Activated CD4-positive, alpha-beta T cell treated with anti-CD3 and anti-CD28 coated beads, Interleukin-2, amount 50 U/mL, for 48 hours (primary cell): ENCODE measurements at places on chromosomes 5 and 9.

DNA sequence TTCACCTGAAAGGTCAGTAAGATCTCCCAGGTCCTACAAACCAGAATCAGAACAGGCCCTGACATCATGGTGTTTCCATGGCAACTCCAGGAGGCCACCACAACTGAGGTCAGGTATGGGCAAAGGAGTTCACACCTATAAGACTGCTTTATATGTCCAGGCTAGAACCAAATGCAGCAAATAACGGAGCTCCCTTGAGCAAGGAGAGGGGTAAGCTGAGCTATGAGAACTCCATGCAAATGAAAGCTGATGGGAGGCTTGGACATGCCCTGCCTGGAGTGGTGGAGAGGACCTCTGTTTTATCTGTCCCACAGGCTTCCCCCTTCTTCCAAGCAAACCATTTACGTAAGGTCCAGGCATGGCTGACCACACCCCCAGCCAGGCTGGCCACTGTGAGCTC, 207.7 kb downstream of the SPOCK1 start:
- DNase-seq: no peak

GRCh38 chr5:38208782-38209378, 49.5 kb upstream of the EGFLAM start:
- no peak for DNase-seq

- DNase-seq: no peak
Measured at GRCh38 chr5:132263548-132264261, 6.2 kb downstream of the PDLIM4 start.

DNA sequence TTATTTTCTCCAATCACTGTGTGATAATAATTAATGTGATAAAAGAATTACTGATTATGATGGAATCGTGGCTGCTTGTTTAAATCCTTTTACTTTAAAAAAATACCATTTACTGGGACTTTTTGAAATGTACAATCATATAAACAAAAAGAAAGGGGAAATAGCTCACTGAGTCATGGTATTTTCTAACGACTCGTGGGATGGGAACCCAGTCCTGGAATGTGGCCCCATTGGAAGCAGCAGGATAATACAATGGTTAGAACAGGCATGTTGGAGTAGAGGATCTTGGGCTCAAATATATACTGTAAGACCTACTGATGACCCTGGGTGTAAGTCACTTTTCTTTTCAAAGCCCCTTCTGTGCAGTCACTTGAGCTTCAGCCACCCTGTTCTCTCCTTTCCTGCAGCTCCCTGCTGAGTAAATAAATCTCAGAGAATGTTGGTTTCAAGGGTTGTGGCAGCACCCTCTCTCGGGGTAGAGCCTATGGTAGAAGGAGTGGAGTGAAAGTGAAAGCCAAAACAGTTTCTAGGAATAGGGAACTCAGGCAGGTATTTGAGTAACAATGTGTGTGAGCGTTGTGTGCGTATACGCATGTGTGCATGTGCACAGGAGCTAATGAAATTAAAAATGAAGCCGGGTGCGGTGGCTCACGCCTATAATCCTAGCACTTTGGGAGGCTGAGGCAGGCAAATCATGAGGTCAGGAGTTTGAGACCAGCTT, 40.8 kb upstream of the LARP1 start:
- no peak for DNase-seq

- no peak for DNase-seq
Measured at GRCh38 chr9:2389404-2389803, 232.2 kb upstream of the VLDLR start.

DNA sequence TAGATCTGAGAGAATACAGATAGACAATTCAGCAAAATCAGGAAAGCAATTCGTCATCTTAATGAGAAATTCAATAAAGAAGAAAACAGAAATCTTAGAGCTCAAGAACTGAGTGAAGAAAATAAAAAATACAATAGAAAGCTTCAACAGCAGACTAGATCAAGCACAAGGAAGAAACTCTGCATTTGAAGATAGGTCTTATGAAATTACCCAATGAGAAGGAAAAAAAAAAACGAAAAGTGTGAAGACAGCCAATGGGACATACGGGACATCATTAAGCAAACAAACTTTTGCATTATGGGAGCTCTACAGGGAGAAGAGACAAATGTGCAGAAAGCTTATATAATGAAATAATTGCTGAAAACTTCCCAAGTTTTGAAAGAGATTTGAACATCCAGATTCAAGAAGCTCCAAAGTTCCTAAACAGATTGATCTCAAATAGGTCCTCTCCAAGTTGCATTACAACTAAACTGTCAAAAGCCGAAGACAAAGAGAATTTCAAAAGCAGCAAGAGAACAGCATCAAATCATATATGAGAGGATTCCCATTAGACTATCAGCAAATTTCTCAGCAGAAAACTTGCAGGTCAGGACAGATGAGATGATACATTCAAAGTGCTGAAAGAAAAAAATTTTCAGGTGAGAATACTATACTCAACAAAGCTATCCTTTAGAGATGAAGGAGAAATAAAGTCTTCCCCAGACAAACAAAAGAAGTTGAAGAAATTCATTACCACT, 10.8 kb upstream of the RLN2 start:
- DNase-seq: no peak

DNA sequence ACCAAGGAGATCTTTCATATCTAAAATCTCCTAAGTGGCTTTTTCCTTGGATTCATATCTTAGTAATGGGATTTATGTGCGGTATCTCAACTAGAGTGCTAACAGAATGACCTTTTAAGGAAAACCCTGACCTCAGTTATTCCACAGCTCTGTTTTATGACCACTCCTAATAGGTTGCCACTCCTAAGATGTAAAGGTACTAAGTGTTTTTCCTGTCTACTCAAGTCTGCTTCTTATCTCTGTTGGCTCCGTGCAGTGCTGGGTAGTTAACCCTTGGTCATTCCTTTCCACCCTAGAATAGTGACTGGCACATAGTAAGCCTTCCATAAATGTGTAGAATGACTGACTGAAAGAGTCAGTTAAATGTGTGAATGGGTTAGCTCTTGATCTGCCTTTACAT, 161.4 kb downstream of the DOCK2 start:
- no peak for DNase-seq

DNA sequence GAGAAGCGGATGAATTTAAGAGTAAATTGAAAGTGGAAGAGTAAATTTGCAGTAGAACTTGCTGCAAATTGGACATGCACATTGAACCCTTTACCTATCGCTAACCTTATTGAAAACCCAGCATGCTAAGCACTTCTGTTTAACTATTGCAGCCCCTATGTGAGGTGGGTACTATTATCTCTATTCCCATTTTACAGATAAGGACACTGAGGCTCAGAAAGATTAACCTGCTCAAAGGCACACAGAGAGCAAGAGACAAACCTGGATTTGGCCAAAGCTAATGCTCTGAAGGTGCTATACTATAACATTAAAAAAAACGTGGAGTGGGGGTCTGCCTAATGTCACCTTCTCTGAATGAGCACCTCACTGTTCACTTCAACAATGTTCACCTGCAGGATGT, 21.0 kb downstream of the SH3RF2 start:
- DNase-seq: no peak

DNA sequence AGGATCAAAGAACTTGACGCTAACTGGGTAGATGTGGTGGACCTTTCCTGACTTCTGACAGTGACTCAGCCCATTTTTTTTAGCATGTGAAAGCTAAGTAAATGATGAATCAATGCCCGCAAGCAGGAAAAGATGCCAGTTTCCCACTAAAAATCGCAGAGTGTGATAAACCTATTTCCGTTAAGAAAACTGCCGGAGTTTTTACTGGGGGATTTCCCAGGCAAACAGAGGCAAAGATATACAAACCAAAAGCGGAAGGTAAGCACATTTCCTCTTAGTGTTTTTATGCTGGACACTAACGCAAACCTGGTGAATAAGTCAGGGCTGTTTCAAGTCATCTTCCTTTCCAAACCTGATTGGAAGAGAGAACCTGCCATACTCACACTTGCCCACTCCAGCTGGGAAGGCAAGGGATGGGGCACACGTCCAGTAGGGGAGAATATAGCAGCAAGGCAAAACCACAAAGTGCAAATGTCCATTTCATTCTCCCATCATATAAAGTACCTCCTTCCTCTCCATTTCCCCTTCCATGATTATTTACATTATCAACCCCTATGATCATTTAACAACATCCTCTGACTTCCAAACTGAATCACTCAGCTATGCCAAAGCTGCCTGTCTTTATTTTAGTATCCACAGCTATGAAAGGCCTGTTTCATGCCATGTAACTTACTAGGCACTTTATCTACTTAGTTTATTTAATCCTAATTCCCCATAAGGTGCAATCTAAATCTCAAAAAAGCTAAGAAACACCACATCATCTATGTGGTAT, 349.7 kb upstream of the RFX3 start:
- DNase-seq: no peak

DNA sequence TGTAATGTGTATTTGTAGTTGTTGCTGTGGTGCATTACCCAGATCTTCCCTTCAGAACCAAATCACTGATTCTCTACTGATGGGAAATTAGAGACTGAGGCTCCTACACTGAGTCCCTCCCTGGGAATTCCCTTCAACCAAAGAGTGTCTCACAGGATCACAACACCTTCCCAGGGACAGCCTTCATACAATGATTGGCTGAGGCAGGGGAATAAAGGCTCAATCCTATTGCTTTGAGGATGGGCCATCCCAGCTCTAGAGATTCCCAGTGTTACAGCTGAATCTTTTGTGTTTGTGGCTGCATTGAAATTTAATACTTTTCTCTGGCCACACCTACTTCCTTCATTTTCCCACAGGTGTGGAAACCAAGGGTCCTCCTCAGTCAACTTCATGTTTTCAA, 96.4 kb upstream of the ELL2 start:
- DNase-seq: no peak

- DNase-seq: no peak
Measured at GRCh38 chr5:153617190-153617589, 126.7 kb downstream of the GRIA1 start.

DNA sequence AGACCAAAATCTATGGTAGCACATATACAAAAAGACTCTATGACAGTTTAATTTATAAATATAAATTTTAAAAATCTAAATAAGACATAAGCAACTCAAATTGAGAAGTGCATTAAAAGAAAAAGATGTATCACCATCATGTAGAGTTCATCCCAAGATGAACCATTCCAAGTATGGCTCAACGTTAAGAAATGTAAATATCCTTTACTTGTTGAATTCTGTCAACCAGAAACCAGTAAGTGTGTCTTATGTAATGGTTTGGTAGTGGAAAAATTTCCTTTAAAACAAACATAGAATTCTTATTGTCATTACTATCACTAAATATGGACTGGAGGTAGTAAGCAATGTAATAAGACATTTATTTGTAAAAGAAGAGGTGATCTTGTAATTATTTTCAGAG, 87.3 kb downstream of the YIPF5 start:
- DNase-seq: no peak

- DNase-seq: peak; percentile 34
Measured at GRCh38 chr9:36748322-36748899, 175.7 kb downstream of the MELK start.

GRCh38 chr5:172769616-172770373, 1.2 kb downstream of the DUSP1 start:
- no peak for DNase-seq

DNA sequence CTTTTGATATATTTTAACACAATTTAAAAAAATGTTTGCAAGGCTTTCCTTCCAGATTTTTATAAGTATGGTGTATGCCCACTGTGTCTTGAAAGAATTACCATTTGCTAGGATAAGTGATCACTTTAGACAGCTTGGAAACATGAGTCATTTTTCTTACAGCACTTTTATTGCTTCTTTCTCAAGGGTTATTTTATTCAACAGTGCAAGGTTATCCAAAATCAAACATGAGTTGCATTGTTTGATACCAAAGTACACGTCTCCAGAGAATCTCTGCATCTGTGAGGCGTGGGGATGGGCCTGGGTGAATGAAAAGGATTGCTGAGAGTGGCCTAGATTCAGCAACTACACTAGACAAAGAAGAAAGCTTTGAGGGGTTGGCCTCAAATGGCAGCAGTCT, 329.6 kb downstream of the ADAMTS6 start:
- no peak for DNase-seq

DNA sequence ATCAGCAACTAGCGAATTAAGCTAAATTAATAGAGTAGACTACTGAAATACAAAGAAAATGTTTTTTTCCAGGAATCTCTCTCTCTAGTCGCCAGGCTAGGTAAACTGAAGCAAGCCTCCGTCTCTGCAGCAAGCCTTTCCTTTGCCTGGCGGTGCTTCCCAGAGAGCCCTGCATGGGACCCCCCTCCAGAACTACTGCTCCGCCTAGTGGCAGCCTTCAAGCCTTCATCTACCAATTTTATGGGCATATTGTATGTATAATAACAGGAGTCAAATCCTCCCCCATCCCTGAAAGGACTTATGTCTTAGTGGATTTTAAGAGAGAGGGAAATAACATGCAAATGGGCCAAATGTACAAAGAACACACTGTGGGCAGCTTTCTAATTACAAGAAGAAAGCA, 241.9 kb downstream of the SAXO1 start:
- DNase-seq: no peak

GRCh38 chr9:124050955-124051354, 39.4 kb downstream of the LHX2 start:
- no peak for DNase-seq

GRCh38 chr5:6718161-6718681, 5.0 kb downstream of the TENT4A start:
- DNase-seq: no peak

DNA sequence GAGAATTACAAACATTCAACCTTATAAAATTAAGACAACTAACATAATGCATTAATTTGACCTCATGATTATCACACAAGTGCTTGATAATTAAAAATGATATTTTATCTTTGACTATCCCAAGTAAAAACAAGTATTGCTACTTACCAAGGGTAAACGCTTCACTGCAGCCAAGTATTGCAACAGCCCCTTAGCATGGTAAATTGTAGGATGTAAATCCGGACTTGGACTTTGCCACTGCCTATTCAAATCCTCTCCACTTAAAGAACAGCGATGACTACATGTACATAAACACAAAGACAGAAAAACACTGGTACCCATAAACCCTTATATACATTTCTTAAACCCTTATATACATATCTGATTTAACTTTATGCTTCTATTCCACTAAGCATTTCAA, 155.1 kb downstream of the AGTPBP1 start:
- no peak for DNase-seq

- DNase-seq: no peak
Measured at GRCh38 chr5:72383726-72384125, 63.6 kb downstream of the PTCD2 start.

DNA sequence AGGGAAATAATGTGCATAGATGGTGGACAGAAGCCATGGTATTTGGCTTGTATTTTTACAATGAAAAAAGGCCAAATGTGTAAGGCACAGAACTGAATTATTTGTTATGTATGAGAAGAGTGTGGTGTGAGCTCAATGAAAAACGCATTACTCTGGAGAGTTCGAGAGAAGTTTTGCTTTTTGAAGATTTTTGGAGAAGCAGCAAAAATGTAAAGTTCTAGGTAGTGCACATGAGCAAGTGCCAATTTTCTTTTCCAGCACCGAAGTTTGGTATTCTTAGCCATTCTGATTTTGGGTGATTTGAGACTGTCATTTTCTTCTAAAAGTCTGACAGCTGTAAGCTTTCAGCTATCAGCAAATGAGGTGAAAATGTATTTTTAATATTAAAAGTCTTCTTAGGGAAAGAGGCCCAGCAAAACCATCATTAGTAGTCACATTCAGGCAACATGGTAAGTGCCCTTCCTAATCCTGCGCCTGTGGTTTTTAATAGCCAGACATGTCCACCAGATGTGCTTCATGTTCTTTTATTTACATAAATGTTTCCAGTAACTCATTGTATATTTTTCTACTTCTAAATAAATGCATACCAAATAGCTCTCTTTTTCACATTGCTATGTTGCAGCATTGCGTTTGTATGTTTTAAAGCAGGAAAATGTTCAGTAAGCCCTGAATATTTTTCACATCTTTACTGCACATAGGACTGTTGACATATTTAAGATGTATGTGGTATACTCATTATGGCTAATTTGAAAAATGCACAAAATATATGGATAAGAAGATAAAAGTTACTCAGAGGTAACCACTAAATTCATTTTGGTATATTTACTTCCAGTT, 50.4 kb downstream of the RASGRF2 start:
- DNase-seq: no peak
